Kidney tubule cell (primary cell): ENCODE measurements at places on chromosomes 12 and 14.

DNA sequence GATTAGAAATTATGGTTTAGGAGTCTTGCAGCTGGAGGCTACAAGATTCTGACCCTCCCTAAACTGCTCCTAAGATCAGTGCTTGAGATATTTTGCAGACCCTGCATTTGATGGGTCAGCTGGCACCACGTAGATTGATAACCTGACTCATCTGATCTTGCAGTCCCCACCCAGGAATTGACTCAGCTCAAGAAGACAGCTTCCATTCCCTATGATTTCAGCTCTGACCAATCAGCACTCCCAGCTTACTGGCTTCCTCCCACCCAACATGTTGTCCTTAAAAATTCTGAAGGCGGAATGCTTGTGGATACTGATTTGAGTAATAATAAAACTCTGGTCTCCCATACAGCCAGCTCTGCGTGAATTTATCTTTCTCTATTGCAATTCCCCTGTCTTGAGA lies 23.2 kb upstream of the MTHFD1 start:
- DNase-seq: no peak

- DNase-seq: no peak
Observed at GRCh38 chr14:56884617-56885016, 74.3 kb upstream of the OTX2 start.

- no peak for DNase-seq
Observed at GRCh38 chr12:91287753-91288152, 105.1 kb upstream of the DCN start.

DNA sequence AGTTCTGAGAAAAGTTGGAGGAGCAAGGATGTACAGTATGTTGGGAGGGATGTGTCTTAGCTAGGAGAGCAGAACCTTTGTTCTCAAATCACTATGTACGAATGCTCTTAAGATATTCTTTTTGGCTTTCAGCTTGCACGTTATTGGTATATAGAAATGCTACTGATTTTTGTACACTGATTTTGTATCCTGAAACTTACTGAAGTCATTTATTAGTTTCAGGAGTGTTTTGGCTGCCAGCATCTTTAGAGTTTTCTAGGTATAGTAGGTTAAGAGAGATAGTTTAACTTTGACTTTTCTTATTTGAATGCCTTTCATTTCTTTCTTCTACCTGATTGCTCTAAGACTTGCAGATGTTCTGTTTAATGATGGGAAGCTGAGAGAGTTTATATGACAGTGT lies 442.8 kb upstream of the FBXO33 start:
- DNase-seq: no peak

GRCh38 chr12:31967539-31967938 lies 8.3 kb downstream of the RESF1 start:
- no peak for DNase-seq

GRCh38 chr12:46946137-46946536 lies 120.3 kb upstream of the SLC38A4 start:
- peak; percentile 68 for DNase-seq

GRCh38 chr12:106584104-106585064 lies 1.6 kb downstream of the RFX4 start:
- DNase-seq: no peak

- no peak for DNase-seq
Observed at GRCh38 chr12:65205886-65206285, 36.5 kb downstream of the LEMD3 start.

DNA sequence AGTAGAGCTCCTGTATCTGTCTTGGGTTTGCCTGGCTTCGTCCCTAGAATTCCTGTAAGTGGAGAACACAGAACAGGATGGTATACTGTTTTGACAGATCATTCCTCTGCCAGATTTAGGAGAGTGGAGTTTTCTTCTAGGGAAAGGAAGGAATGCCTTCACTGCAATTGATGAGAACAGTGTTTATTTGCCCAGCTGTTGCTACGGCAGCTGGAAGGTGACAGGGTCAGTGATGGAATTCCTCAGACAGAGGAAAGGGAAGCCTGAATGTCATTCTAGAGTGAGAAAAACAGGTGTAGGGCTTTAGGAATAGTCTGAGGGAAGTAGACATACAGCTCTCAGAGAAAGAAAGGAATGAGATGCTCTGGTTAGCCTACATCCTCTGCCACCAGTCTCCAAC lies 11.7 kb downstream of the CSRNP2 start:
- DNase-seq: no peak

GRCh38 chr12:130879212-130879686 lies 7.4 kb downstream of the RAN start:
- DNase-seq: no peak

DNA sequence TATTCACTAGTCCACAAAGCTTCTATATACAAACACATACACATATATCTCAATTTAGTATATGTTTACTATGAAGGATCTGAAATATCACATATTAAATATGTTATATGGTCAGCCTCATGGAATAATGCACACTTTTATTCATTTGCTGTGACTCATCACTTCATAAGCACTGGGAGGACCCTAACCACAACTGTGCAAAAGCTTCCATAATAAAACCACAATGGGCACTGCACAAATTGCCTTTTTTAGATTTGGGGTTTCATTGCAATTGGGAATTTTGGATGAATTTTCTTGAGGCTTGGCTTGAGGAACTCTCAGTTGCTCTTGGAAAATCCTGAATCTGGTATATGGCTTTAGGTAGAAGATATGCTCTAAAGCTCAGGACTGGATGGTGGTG lies 399.4 kb downstream of the C12orf75 start:
- DNase-seq: no peak

- no peak for DNase-seq
Observed at GRCh38 chr14:93343266-93343665, 3.7 kb upstream of the COX8C start.

DNA sequence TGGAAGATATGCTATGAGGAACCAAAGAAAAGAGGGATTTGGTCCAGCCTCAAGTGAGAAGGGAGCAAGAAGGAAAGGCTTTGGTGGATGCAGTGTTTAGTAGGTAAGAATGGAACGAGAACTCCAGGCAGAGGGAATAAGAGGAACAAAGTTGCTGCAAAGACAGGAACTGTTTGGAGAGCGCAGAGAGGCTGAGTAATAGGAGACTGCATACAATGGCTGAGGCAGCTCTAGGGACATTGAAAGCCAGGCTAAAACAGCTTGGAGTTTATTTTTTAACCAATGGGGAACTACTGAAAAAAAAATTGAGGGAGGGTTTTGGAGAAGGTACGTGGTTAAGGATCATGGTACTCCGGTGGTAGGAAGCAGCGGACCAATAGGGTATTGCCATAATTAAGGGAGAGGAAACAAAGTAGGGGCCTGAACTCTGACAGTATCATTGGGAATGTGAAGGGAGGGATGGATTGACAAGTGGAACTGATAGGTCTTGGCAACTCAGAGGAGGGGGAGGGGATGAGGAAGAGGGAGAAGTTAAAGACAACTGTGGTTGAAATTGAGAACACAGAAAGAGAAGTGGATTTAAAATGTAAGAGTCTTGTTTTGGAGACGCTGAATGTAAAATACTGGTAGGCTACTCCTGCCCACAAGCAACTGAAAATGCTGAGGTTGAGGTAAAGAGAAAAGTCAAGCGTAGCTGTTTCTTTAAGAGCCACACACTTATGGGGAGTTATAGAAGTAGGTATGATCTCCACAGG lies 4.8 kb downstream of the ASCL4 start:
- DNase-seq: no peak

DNA sequence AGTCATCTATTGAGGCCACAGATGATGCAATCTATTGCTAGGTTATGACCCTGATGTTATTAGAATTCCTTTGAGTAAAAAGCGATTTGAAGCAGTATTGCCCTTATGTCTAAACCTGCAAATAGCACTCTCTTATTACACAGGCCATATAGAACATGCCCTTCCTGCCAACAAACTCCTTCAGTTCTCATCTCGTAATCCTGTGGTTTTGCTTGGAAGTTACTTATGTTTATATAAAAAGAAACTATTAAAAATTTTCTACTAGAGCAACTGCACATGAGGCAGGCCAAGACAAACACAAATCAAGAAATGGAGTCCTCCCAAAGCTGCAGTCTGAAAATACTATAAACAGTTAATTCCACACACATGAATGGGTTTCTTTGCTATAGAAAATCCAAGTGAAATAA lies 1200.2 kb downstream of the LRFN5 start:
- no peak for DNase-seq

DNA sequence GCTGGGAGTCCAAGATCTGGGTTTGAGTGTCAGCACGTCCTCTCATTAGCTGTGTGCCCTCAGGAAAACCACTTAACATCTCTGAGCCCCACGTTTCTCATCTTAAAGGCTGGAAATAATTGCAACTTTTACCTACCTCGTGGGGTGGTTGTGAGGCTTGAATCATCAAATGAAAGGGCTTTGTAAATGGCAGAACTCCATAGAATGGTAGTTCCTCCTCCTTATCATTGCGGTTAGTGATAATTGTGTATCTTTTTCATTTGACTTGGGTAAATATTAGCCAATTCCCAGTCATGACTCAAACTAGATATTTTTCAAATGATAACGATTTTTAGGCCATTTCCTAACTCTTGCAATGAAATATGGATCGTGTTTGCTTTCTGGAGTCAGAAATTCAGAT lies 205.5 kb downstream of the CHST11 start:
- no peak for DNase-seq

- DNase-seq: peak; percentile 26
Observed at GRCh38 chr14:39956372-39956771, 524.1 kb upstream of the FBXO33 start.

GRCh38 chr12:10940389-10940788 lies 1.3 kb upstream of the TAS2R14 start:
- DNase-seq: peak; percentile 98

DNA sequence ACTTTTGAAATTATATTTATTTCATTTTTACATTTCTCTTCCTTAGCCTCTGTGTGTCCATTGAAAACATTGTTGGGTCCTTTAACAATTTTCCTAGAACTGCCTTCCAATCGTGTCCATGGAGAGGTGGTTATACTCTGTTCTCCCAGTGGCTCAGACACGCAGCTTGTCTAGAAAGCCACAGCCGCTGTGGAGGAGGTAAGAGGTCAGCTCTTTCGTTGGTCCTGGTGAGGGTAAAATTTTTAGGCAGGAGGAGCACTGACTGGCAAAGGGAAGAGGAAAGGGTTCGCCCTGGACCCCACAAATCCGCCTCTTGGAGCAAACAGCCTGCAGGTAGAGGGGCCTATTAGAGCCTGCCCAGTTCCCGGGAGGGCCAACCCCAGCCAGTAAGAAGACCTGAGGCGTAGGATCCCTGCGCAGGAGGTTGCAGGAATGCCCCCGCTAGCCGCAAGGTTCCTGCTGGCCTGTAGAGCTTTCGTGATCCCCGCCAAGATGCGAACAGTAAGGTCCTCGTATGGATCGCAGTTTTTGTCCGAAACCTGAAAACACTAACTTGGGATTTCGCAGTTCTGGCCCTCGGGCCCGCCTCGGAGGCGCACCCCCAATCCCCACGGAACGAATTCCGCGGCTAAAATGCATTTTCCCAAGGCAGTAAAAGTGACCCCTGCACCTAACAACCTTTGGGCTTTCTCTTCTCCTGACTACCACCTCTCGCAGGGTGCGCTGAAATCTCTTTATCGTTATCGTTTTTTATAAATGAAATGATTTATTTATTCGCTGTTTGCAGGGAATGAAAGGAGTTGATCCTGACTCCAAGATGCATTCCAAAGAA lies 7.5 kb upstream of the PAX9 start:
- no peak for DNase-seq

DNA sequence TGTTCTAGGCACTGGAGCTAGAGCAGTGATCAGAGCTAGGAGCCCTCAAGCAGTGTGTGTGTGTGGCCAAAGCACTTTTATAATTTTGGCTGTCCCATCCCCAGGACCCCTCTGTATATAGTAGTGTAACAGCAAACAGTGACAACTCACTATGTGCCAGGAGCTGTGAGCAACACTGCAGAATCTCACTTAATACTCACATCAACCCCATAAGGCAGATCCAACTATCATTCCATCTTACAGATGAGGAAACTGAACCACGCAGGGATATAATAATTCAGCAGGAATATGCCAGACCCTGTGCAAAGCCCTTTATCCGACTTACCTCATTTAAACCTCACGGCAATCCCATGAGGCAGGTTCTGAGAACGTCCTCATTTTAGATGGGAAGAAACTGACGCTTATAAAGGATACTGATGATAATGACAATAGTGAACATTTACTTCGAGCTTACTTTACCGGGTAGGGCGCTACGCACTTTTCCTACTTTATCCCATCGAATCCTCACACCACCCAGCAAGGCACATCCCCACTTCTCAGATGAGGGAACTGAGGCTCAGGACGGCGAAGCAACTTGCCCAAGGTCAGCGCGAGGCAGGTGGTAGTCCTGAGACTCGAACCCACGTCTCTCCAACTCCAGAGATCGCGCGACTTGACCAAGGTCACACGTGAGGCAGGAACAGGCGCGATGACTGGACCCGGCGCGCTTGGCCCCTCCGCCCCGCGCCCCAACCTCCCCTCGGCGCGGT lies 687 bp downstream of the RAB35 start:
- peak; percentile 56 for DNase-seq

GRCh38 chr14:70698288-70698687 lies 56.6 kb downstream of the TTC9 start:
- DNase-seq: peak; percentile 78

GRCh38 chr12:57218030-57218853 lies 1.6 kb downstream of the NXPH4 start:
- no peak for DNase-seq

GRCh38 chr12:105267711-105268110 lies 31.7 kb upstream of the APPL2 start:
- DNase-seq: no peak

DNA sequence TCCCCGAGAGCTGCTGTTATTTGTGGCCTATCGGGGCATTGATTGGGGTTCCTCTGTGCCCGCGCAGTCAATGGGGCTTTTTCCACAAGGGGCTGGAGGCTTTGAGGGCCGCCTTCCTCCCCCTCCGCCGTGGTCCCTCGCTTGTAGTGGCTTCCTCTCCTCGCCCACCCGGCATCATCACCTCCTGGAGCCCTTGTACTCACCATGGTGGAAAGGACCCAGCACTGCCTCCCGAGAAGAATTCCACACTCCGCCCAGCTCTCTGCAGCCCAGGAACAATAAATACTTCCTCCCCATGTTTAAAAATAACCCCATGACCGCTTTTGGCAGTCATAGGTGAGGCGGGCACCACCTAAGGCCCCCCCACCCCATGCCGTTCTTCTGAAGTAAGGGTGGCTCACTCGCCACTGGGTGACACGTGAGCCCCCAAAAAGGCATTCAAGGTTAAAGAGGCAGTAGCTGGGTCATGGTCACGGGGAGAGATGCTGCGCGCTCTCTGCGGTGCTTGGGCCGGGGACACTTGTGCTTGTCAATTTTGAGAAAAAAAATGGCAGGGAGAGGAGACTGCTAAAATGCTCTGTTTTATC lies at the start of gene MYL2:
Gene MYL2 (minus strand): TSS at position 256 of the 587 bp plus-strand sequence. CDS start 50 bp downstream, at position 206.
- DNase-seq: no peak

DNA sequence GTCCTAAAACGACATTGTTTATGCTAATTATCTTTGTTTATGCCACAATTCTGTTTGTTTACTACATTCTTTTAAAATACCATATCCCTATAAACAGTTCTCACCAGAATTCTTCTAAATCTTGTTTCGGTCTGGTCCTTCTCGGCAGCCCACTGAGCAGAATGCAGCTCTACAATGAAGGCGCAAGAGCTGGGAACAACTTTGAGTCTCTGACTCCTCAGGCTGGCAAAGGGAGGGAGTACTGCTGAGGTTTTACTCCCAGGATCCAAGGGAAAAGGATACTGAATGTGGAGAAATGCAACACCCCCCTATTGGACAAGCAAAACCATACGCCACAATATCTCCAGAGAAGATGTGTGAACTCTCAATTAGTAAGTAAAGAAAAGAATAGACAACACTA lies 5.4 kb downstream of the SOX5 start:
- DNase-seq: no peak

GRCh38 chr14:81023095-81023710 lies 67.8 kb downstream of the TSHR start:
- DNase-seq: no peak

GRCh38 chr14:60204843-60205774 lies 39.9 kb upstream of the DHRS7 start:
- no peak for DNase-seq

GRCh38 chr14:50822501-50823042 lies 8.4 kb downstream of the NIN start:
- peak; percentile 45 for DNase-seq
